ENCODE measurements at places on chromosomes 2 and 18.

DNA sequence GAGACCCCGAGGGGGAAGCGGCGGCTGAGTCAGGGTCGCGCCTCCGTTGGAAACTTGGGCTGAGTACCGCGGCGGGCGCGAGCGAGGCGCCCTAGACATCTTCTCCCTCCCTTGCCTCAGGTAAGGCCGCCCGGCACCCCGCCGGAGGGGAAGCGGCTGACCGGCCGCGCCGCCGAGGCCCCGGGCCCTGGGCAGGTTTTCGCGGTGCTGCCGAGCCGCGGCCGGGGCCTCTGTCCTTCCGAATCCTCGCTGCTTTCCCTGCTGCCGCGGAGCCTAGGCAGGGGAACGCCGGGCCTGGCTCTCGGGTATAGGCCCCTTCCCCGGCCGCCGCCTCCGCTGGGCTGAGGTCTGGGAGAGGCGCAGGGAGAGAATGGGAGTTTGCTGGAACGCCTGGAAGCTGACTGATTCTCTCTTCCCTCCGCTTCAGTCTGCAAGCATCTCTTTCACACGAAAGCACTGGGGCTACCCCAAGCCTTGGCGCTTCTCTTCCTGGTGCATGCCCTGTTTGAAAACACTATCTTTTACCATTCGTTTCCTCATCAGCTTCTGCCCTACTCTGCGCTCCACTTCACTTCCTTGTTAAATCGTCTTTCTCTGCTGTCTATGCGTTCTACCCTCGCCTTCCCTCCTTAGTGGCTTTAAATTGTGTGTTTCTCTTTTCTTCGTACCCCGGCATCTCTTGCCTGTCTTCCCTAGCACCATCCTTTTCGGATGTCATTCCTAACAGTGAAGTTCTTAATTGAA is 652 bp downstream of the PPM1B start:
- peak; percentile 28 for DNase-seq

DNA sequence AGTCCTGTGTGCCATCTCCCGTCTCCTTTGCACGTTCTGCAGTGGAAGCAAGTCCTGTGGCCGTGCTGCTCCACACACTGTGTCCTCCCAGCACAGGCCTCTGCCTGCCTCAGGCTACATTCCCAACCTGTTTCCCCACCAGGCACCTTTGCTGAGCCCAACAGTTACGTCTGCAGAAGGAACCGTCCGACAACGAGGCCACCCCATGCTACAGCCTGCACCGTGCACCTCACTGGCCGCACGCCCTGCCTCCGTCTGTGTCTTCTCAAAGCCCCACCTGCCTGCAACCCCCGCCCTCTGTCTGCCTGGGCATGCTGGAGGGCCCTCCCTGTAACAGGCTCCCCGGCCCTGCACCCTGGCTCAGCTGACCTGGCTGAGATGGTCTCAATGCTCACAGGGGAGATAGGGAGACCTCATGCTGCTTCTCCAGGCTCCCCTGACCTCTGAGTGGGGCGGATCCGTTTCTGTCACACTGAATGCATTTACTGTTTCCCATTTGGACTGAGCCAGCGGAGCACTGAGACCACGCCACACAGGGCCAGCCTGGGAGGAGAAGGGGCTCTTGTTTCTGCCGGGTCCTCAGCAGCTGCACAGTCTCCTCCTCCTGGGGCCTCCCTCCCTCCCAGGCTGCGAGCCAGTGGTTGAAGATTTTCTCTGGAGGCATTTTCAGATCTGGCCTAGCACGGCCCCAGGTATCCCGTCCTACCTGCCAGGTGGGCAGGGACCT is 109.1 kb upstream of the OTOS start:
- no peak for DNase-seq

GRCh38 chr2:191435141-191435540 is 189.9 kb downstream of the MYO1B start:
- DNase-seq: no peak

DNA sequence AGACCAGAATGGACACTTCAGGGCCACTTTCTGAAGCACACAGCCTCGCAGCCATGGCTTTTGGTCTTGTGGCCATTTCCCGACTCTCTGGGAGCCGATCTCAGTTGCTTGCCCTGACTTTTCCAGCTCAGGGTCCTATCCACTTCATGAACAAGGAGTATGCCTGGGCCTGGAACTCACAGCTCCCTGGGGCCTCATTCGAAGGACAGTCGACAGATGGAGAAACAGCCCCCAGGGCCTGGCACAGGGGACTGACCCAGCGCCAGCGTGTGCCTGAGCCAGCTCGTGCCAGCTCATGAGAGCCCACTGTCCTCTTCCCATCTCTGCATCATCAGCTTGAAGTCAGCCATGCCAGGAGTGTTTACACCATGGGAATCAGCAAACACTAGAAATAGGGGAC is 134.6 kb upstream of the GPC1 start:
- DNase-seq: no peak

- DNase-seq: no peak
These were observed 1.8 kb upstream of the AGBL5 start for GRCh38 chr2:27049422-27050280.

GRCh38 chr2:190481339-190481738 is 53.2 kb downstream of the NEMP2 start:
- no peak for DNase-seq

- DNase-seq: no peak
These were observed 263.8 kb downstream of the KCNE4 start for GRCh38 chr2:223315813-223316212.

- no peak for DNase-seq
These were observed 816 bp downstream of the GALNT14 start for GRCh38 chr2:31137211-31138036.

DNA sequence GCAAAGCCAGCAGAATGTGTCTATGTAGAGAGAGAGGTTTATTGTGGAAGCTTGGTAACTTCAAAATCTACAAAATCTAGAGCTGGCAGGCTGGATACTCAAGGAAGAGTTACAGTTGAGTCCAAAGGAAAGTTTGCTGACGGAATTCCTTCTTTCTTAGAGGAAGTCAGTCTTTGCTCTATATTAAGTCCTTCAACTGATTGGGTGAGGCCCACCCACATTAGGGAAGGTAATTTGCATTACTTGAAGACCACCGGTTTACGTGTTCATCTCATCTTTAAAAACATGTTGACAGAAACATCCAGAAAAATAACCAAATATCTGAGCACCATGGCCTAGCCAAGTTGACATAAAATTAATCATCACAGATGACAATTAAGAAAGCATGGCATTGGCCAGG is 101.5 kb downstream of the TEX51 start:
- no peak for DNase-seq

GRCh38 chr2:210376694-210377093 is 61.7 kb upstream of the MYL1 start:
- no peak for DNase-seq

DNA sequence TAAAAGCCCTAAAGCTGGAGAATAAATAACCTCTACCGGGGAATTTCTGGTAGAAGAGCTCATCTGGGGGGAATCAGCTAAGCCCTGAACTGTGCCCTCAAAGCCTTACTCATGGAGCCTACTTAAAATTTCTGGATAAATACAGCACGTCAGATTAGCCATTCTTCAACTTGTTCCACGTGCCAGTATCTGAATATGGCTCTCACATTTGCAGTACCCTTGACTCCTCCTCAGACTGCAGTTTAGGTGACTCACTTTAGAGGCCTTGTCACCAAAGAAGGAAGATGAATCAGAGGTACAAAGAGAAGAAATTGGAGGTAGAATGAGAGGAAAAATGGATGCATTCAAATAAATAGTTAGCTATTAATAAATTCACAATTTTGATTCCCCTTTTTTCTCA is 34.6 kb upstream of the POTEC start:
- no peak for DNase-seq

DNA sequence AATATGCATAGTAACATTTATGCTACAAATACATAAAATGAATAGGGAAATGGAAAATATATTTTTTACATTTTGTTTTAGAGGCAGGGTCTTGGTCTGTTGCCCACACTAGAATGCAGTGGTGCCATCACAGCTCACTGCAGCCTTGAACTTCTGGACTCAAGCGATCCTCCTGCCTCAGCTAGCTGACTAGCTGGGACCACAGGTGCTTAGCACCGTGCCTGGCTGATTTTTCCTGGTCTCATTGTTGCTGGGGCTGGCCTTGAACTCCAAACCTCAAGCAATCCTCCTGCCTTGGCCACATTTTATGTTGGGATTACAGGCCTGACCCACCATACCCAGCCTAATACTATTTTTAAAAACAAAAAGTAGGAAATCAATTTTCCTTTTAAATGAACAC is 33.2 kb downstream of the XPO1 start:
- DNase-seq: no peak

- no peak for DNase-seq
These were observed 926.9 kb downstream of the TSN start for GRCh38 chr2:122682356-122682755.

- DNase-seq: no peak
These were observed 18.9 kb downstream of the MBD5 start for GRCh38 chr2:148039783-148040182.

GRCh38 chr2:237351046-237351445 is 62.9 kb downstream of the COL6A3 start:
- DNase-seq: no peak

GRCh38 chr2:16084274-16084673 is 143.9 kb downstream of the MYCN start:
- DNase-seq: no peak

GRCh38 chr2:239162976-239163687 is 237.7 kb downstream of the HDAC4 start:
- DNase-seq: no peak

DNA sequence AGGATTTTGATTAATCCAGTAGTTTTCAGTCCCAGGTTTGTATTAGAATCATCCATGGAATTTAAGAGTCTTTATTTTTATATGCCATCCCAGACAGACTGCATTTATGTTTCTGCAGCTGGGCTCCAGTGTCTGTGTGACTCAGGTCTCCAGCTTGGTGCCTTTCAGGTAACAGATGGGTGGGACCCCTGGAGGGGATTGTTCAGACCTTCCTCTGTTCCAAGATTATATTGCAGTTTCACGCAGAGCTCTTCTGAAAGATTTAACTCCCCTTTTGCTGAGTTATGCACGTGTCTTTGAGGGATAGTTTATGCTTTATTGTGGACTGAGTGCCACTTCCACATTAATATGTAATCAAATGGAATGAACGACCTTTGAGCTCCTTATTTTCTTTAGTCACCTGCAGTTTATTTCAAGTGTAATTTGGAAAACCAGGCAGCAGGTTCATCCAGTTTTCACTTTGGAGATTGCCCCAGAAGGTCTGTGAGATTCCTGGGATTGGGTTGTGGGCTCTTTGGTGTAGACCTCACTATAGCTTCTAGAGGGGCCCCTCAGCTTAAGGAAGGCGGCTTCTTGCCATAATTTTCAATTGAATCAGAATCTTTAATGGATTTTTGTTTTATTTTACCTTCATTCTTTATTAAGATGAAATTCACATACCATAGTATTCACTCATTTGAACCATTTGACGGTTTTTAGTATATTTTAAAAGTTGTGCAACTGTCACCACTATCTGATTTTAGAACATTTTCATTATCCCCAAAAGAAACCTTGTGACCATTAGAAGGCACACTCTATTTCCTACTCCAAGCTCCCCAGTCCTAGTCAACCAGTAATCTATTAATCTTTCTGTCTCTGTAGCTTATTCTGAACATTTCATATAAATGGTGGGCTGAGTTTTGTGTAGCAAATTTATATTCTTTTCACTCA is 135.0 kb downstream of the WDSUB1 start:
- no peak for DNase-seq

GRCh38 chr2:60485055-60485454 is 68.4 kb downstream of the BCL11A start:
- DNase-seq: no peak

- no peak for DNase-seq
These were observed 25.7 kb downstream of the SGPP2 start for GRCh38 chr2:222450021-222450420.

DNA sequence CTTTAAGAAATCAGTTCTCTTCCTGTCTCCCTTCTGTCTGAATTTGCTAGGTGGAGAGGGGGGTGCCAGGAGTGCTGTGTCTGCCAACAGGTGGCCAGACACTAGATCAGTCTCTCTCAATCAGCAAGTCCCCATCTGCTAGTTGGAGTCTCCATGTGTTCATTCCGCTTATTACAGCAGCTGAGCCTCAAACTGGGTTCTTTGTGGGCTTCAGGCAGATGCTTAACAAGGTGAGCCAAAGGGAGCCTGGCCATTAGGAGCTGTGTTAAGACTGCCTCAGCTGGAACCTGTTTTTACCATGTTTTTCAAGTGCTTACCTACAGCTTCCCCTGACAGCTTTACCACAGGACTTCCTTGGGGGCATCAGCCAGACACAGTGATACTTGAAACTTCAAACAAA is 401.9 kb downstream of the LRP1B start:
- no peak for DNase-seq

DNA sequence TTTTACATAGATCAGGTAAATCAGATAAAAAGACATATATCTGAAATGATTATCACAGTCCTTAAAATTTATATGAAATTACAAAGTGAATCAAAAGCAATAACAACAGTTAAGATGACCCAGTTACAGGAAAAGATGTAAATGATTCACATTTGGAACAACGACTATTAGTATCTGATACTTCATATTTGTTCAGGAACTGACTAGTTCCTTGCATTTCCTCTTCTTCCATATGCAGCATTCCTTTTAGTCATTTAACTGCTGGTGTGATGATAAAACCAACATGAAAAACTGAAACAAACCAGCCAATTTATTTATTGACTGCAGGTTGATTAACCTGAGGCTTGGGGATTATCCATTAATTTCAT is 75.2 kb downstream of the RBMS1 start:
- DNase-seq: no peak

- DNase-seq: no peak
These were observed 287.7 kb upstream of the ID2 start for GRCh38 chr2:8394131-8394530.

DNA sequence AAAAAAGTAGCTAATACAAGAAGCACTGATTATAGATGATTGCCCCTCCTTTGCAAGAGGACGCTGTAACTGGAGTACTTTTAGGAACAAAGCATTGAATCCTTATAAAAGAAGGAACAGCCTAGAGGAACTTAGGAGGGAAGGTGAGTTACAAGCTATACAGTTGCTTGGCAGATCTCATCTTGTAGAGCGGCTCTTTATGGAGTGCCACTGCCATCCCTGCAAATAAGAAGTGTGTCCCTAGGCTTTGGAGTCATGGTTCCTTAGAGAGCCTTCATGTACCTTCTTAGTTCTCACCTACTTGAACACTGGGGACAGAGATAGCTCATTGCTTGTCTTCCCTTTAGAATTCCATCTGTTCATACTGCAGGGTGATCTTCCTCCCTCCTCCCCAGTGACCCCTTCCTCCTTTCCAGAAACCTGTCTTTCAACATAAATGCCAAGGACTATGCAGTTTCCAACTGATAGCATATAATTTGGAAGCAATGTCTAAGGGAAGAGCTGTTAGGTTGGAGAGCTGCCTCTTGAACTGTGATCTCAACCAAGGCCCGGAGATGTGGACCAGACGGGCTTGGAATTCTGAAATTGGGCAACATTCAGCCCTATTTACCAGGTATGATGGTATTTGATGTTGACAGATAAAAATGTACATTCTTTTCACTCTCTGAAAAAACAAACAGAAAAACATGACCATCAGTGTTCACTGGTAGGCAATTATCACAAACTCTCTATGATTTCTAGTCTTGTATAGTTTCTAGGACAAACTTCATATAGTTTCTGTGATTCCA is 7.5 kb downstream of the FMNL2 start:
- DNase-seq: no peak

Data from anterior cingulate cortex (tissue), 58 donors.